ENCODE measurements at places on chromosomes 11 and 22.

- DNase-seq = no peak
Measured at GRCh38 chr22:39512026-39512425, 8.3 kb upstream of the ATF4 start.

GRCh38 chr22:30926706-30927105, 41.9 kb downstream of the MORC2 start:
- no peak for DNase-seq

GRCh38 chr11:102026217-102026616, 21.0 kb upstream of the CFAP300 start:
- no peak for DNase-seq

DNA sequence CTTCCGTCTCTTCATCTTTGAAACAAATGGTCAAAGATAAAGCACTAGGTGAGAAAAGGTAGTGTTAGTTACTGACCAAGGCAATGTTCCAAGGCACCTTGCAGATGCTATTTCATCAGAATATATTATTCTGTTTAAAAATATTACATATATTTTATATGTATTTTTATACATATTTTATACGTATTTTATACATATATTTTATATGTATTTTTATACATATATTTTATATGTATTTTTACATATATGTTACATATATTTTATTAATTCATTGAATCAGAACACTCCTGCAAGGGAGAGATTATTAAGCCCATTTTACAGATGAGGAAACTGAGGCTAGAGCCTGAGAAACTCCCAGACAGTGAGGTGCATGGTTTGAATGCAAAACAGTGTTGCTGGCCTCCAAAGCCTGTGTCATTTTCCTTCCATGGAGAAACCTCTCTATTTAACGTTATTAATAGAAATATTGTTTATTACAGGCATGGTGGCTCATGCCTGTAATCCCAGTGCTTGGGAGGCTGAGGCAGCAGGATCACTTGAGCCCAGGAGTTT, 120.6 kb upstream of the CD82 start:
- DNase-seq = no peak

DNA sequence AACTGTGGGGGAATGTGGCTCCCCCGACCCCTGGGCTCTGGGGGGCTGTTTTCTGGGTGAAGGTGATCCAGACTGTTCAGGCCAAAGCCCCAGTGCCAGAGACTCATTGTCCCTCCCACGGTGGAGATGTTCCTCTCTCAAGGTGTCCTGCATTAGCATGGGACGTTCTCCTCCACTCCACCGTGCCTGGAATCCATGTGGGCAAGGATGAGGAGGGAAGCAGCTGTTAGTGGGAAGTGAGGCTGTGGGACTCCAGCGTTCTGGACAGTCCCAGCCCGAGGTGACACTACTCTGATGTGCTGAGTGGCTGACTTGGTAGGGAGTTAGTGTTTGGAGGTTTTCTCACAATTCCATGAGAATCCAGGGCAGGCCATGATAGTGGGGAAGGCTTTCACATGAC, 31.4 kb upstream of the CLDN5 start:
- no peak for DNase-seq

- DNase-seq = peak; percentile 84
Measured at GRCh38 chr11:118907051-118908042, 18.4 kb downstream of the BCL9L start.

DNA sequence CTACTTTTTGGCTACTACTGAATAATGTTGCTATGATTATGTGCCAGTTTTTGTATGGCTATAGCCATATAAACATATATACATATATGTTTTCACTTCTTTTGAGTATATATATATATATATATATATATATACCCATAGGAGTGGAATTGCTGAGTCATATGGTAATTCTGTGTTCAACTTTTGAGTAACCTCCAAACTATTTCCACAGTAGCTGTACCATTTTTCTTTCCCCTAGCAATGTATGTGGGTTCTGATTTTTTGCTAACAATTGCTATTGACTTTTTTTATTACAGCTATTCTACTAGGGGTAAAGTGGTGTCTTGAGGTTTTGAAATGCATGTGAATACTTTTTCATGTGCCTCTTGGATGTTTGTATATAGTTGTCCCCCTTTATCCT, 30.4 kb downstream of the CBL start:
- DNase-seq = no peak

GRCh38 chr11:105861225-105861624, 160.8 kb downstream of the MSANTD4 start:
- peak; percentile 21 for DNase-seq

GRCh38 chr11:22343032-22343324, 4.8 kb downstream of the SLC17A6 start:
- no peak for DNase-seq
